ENCODE measurements at places on chromosomes 12 and 14.
A peak's percentile ranks its signal among the peaks of the same experiment; 100 is the strongest.

DNA sequence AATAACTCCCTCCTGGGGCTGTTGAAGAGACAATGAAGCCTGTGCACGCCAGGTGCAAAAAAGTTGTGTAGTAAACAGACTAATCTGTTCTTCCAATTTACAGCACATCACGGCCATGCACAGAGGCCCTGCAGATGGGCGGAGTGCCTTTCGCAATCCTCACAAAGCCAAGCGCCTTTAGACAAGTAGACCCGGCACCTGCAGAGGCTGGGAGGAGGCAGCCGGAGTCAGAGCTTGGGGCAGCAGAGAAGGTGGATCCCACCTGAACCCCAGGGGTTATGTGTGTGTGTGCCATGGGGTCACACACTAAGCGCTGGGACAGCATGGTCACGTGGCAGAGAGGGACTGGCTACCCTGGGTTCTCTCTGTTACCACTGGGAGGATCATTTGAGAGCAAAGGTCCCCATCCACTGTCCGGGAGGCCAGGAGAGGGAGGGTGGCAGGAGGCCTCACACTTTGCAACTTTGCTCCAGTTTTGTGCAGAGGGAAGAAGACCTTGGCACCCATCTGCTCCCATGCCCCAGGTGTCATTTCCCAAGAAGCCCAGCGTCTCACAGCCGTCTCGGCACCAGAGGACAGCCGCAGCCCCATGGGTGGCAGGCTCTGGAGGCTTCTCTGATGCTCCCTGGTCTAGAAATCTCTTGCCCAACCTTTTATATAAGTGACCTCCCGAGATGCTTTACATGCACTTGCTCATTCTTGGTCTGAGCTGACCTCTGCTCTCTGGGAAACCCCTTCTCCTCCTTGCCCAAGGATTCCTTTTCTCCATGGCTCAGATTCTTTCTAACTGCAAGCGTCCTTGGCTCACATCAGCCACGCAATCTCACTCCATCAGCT, 80.0 kb upstream of the DICER1 start:
- no peak for DNase-seq

DNA sequence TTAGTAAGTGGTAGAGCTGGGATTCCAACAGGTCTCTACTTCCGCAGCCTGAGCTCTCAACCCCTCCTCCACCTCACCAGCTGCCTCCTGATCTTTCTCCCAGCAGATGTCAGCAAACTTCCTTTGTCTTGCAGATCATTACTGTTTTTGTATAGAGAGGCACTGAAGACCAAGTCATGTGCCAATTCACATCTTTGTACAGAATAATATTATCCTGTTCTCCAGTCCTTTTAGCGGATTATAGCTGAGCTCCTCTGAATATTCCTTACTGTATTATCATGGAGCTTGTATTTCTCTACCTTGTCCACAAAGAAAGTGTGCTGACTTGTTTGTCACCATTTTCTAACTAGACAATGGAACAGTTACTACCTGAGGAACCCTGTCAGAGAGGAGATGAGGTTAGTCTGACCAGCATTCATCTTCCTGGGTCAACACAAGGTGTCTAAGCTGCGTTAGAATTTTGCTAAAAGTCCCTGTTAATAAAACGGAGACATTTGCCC, 142.3 kb upstream of the ARHGAP5 start:
- no peak for DNase-seq

GRCh38 chr14:50045039-50045711, 71.2 kb downstream of the VCPKMT start:
- DNase-seq = peak; percentile 75

DNA sequence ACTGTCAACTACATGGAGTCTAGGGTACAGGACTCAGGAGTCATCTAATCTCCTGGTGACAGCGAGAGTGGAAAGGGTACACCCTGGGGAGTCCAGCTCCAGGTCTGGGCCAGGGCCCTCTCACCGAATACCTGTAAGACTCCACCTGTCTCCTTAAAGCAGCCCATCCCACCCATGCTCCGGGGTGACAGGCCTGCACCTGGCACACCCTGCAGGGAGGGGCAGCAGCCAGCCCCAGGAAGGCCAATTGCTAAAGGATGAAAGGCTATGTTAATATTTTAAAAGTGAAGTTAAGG, 45.5 kb downstream of the STX2 start:
- DNase-seq = no peak

- peak; percentile 53 for DNase-seq
Measured at GRCh38 chr14:65019944-65020566, 33.4 kb downstream of the FNTB start.

DNA sequence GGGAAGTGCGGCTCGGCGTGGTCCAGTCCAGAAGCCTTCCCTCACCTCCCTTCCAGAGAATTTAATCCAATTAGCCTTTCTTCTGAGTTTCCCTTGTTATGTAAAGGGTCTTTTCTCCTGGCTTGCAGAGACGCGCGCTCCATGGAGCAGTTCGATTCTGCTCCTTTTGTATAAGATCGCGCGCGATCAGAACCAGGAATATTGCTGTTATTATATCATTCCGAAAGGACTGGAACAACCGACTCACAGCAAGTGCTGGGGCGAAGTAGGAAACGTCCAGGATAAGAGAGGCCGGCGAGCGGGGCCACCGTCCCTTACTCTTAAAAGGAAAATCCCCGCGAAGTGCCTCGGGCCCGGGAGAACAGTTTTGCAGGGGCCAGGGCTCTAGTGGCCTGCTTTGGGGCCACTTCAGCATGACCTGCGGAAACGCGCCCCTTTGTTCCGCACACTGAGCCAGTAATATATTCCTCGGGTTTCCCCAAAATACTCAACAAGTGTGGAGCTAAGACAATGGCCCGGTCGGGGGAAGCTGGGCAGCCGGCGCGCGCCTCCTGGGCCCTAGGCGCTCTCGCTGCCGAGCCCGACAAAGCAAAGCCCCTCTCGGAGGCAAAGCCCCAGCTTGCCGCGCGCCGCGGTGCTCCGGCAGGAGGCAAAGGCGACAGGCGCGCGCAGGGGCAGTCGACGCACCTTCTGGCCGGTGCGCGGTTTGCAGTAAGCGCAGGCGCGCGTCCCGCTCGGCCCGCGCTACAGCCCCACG, 2.9 kb downstream of the RFX4 start:
- no peak for DNase-seq

GRCh38 chr14:75926431-75927115, 55.2 kb downstream of the TGFB3 start:
- no peak for DNase-seq

DNA sequence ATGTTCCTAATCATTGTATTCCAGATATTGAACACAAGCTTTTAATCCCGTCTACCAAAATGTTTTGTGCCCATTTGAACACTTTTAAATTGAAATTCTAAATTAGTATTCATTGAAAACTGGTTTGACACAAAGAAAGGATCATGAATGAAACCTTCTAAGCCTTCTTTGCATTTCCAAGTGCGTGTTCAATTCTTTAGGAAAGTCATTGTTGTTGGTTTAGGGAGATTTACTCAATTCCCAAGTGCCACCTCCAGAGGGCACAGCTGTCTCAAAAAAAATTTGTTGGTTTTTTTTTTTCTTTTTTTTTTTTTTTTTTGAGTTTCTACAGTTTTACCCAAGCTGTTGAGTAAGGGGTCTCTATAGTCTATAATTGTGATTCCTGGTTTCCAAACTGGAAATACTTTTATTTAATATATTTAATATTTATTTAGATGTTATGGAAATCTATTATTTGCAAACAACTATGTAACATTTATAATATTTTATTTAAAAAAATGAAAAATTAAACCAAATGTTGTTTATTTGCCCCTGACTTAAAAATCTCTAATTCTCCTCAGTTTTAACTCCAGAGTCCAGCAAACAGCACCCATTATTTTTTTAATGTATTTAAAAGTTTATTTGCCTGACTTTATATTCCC, 79.9 kb downstream of the NEDD1 start:
- DNase-seq = no peak

- DNase-seq = no peak
Measured at GRCh38 chr14:39233680-39234326, at the start of gene MIA2. Gene MIA2 (plus strand): TSS chr14:39233915. CDS start chr14:39234115, 200 bp downstream.

All from AG09319 (cell line).